Activated CD8-positive, alpha-beta T cell treated with anti-CD3 and anti-CD28 coated beads, Interleukin-2, amount 10 ng/mL, durations not matched to agents 7 days and 5 days (primary cell): ENCODE measurements at places on chromosomes 3 and 15. TPM values are rescaled to one million over a fixed set of nuclear protein-coding genes. Genes with fewer than 3 reads are reported as not detected.

GRCh38 chr15:101179341-101180153 is 72.3 kb downstream of the CHSY1 start:
- peak overlapping the region; percentile 87 for H3K27ac ChIP-seq
- H3K36me3 ChIP-seq: peaks cover 68% of the 10 kb centered on the region
- H3K4me3 ChIP-seq: no peak overlapping the region
- no peak for DNase-seq
- peaks cover 74% of the 10 kb centered on the region for H3K4me1 ChIP-seq
- H3K27me3 ChIP-seq: no peaks in the 10 kb centered on the region

DNA sequence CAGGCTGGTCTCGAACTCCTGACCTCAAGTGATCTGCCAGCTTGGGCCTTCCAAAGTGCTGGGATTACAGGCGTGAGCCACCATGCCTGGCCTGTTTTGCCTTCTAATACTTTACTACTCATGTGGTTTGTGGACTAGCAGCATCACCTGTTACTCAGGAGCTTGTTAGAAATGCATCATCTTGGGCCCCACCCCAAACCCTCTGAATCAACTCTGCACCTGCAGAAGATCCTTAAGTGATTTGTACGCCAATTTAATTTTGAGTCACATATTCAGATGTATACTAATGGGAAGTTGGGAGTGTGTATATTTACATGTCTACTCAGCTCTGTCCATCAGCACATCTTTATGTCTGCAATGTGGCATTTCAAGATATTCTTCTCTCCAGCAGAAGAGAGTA is 6.1 kb downstream of the TBC1D21 start:
- DNase-seq: no peak
- H3K36me3 ChIP-seq: no peaks in the 10 kb centered on the region
- H3K4me3 ChIP-seq: no peak overlapping the region
- H3K4me1 ChIP-seq: no peaks in the 10 kb centered on the region
- peaks cover 17% of the 10 kb centered on the region for H3K27me3 ChIP-seq
- no peak overlapping the region for H3K27ac ChIP-seq

GRCh38 chr3:30258426-30259392 is 347.7 kb upstream of the TGFBR2 start:
- H3K4me1 ChIP-seq: peaks cover 11% of the 10 kb centered on the region
- H3K4me3 ChIP-seq: no peak overlapping the region
- no peaks in the 10 kb centered on the region for H3K27me3 ChIP-seq
- DNase-seq: no peak
- no peaks in the 10 kb centered on the region for H3K36me3 ChIP-seq
- no peak overlapping the region for H3K27ac ChIP-seq

The SST gene
- not detected for total RNA-seq

The NOP10 gene
- total RNA-seq: 180 TPM

GRCh38 chr3:147356145-147356908 is 50.0 kb downstream of the ZIC4 start:
- peaks cover 73% of the 10 kb centered on the region for H3K27me3 ChIP-seq
- H3K27ac ChIP-seq: no peak overlapping the region
- no peak for DNase-seq
- H3K4me3 ChIP-seq: no peak overlapping the region

DNA sequence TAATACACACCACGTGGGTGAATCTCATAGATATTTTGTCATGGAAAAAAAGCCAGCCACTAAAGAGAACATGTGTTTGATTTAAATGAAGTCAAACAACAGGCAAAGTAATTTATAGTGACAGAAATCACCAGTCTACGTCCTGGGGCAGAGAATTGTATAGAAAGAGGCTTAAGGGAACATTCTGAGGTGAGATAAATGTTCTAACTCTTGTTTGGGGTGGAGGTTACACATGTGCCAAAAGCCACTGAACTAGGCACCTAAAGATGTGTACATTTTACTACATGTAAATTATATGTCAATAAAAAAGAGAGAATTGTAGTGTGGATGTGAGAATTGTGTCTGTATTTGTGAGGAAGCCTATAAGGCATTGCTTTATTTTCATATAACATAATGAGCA is 184.9 kb downstream of the NEK10 start:
- H3K4me1 ChIP-seq: no peaks in the 10 kb centered on the region
- no peak overlapping the region for H3K27ac ChIP-seq
- no peak for DNase-seq
- H3K27me3 ChIP-seq: no peaks in the 10 kb centered on the region
- no peak overlapping the region for H3K4me3 ChIP-seq

DNA sequence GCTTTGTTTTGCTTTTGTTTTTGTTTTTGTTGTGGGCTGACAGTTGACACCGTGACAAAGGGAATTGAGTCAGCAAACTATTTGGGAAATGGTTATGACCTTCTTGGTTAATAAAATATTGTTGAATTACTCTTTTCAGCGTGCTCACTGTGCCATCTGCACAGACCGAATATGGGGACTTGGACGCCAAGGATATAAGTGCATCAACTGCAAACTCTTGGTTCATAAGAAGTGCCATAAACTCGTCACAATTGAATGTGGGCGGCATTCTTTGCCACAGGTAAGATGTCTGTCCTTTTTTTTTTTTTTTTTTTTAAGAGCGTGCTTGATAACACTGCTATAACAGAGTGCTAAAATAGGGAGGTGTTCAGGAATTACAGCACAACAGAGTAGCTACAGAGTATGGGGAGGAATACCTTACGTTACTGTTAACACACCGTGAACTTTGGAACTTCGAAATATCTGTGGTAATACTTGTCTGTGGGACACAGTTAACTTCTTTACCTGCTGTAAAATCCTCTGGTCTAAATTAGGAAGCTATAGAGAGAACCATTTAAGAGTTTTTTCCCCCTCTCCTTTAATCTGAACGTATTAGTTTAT is 48.2 kb downstream of the PRKCI start:
- H3K27ac ChIP-seq: no peak overlapping the region
- H3K4me3 ChIP-seq: no peak overlapping the region
- H3K36me3 ChIP-seq: peaks cover 21% of the 10 kb centered on the region
- DNase-seq: no peak

DNA sequence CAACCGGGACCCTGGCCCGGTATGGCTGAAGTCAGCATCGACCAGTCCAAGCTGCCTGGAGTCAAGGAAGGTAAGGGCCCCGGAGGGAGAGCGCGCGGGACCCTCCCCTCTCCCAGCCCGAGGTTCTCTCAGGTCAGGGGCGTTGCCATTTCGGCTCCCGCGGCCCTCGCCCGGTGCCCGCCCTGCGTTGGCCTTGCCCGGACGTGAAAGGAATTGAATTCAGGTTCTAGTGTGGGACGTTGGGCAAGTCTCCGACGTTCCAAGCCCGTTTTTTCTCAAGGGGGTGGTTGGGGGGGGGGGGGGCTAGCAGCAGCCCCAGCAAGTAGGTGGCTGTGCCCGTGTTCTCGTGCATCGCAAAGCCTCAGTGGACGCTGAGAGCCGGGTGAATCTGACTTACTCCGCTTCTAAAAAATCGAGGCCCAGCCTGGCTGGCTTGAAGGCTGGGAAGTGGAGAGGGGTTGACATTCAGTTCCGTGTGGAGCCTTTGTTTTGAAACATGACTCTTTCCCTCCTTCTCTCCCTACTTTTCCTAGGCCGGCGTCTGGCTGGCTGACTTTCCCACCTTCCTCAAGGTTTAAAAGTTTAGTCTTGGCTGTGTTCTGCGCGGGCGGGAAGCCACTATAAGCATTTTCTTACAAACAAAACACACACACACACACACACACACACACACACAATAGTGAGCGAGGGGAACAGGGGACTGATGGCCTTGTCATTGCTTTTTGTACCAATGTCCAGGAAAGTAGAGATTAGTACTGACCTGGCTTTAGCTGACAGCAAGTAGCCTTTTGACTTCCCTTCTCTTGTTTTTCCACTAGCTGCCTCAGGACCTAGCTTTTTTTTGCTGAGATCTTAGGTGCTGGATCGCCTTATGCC is at the start of gene UTS2B:
Gene UTS2B (minus strand): TSS at position 873 of the 876 bp plus-strand sequence. CDS start 48,337 bp downstream, outside the sequence.
- H3K27ac ChIP-seq: peak within 1 kb of the TSS; percentile 57
- peaks cover 9% of the 10 kb centered on the region for H3K4me1 ChIP-seq
- peak; percentile 21 for DNase-seq
- peaks cover 20% of the 10 kb centered on the region for H3K27me3 ChIP-seq
- no peaks in the 10 kb centered on the region for H3K36me3 ChIP-seq

The CLDN18 gene
- total RNA-seq: not detected

GRCh38 chr15:50164458-50164857 is 17.5 kb upstream of the SLC27A2 start:
- peaks cover 35% of the 10 kb centered on the region for H3K27me3 ChIP-seq
- H3K4me1 ChIP-seq: no peaks in the 10 kb centered on the region
- no peaks in the 10 kb centered on the region for H3K36me3 ChIP-seq
- H3K4me3 ChIP-seq: no peak overlapping the region

The SNX1 gene
- 109 TPM for total RNA-seq

GRCh38 chr3:64031540-64032508 is 8.5 kb upstream of the PSMD6 start:
- no peak for DNase-seq
- no peak overlapping the region for H3K4me3 ChIP-seq
- peaks cover 27% of the 10 kb centered on the region for H3K27me3 ChIP-seq
- H3K4me1 ChIP-seq: peaks cover 6% of the 10 kb centered on the region
